HuH-7 (cell line): ENCODE measurements at places on chromosomes 3 and 15.

- DNase-seq = no peak
Measured at GRCh38 chr3:18747383-18747782, 322.2 kb upstream of the SATB1 start.

GRCh38 chr3:126353694-126354321 lies 3.4 kb downstream of the KLF15 start:
- DNase-seq = peak; percentile 28

DNA sequence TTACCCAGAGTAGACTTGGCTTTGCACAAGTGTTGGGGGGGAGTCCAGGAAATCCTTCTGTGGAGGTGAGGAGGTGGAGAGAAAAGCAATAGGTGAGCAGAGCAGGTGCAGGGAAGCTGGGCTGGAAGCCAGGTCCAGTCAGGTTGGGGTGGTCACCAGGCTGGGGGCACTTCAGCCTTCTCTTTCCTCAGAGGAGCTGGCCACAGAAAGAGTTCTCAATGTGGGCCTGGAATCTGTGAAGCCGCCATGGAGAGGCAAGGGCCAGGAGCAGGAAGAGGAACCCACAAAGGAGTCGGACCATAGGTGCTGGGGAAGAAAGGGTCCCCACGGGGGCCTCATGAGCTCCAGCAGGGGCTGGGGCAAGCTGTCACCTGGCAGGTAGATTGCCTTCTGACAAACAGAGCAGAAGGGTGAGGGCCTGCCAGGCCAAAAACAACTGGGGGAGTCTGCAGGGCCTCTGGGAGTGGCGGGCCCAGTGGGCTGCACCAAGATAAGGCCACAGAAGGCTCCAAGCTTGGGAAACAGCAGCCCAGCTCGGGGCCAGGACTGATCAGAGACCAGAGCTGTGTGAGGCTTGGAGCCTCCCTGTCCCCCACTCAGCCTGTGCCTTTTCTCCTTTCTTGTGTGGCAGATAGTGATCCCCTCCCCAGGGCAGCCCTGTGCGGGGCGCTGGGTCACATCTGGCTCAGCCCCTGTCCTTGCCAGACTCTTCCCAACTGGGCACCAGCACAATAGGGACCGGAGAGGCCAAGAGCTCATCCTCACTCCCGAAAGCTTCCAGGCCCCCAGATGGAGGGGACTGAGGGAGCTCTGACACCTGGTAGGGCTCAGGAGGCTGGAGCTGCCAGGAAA lies 53.0 kb upstream of the FGD5 start:
- no peak for DNase-seq

DNA sequence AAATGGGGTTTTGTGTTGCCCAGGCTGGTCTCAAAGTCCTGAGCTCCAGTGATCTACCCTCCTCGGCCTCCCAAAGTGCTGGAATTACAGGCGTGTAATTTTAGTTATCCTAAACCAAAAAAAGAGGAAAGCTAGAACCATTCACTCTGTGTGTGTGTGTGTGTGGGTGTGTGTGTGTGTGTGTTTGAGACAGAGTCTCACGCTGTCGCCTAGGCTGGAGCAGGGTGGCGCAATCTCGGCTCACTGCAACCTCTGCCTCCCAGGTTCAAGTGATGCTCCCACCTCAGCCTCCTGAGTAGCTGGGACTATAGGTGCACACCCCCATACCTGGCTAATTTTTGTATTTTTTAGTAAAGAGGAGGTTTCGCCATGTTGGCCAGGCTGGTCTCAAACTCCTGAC lies 84.0 kb downstream of the TFDP2 start:
- DNase-seq = no peak

- no peak for DNase-seq
Measured at GRCh38 chr3:71491154-71491752, 92.3 kb downstream of the FOXP1 start.

DNA sequence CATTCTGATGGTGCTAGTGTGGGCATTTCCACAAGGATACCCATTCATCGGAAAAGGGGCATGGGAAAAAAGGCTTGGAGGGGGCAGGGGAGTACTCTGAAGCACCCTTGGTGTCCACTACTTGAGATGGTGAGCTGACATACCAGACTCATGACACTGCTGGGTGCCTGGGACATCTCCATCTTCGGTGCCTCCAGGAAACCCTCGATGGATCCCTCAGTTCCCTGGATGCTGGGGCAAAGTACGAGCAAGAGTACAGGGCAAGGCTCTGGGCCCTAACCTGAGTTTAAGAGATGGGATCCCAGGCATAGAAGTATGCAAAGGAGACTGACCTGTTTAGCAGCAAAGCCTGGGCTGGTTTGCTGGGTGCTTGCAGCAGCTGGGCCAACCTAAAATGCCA lies 5.2 kb upstream of the IP6K1 start:
- no peak for DNase-seq
